ENCODE measurements at places on chromosomes 4 and X.

GRCh38 chr4:93092765-93093164, 735.8 kb upstream of the ATOH1 start:
- no peaks in the 10 kb centered on the region for H3K27me3 ChIP-seq
- DNase-seq = no peak
- H3K4me3 ChIP-seq = no peak overlapping the region

DNA sequence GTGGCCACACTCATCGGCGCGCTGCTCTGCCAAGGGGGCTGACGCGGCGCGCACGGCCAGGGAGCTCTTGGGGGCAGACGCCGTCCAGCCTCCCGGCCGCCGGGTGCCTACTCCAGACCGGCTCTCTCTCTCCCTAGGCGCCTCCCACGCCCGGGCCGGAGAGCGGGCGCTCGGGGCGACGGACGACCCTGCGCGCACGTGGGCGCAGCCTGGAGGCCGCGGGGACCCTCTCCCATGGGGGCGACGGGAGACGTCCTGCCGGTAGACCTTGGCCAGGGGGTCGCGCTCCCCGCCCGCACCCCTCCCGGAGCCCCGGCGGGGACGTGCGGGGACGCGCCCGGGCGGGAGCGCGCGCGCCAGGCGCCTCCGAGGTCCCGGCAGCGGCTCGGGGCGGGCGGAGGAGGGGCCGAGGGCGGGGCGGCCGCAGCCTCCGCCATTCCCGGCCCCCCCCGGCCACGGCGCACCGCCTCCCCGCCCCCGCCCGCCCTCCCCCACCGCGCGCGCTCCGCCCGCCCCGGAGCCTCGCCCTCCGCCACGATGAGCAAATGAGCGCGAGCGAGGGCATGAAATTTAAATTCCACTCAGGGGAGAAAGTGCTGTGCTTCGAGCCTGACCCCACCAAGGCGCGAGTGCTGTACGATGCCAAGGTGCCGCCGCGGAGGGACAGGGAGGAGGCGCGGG, at the start of gene MSL3:
Gene MSL3, plus strand, starts transcription at position 519 of the 681 bp plus-strand sequence. Its CDS starts 27 bp downstream, at position 546.
- peaks cover 34% of the 10 kb centered on the region for H3K36me3 ChIP-seq
- peak within 1 kb of the TSS; percentile 93 for H3K27ac ChIP-seq
- DNase-seq = peak; percentile 76
- H3K27me3 ChIP-seq = peaks cover 39% of the 10 kb centered on the region
- peak within 1 kb of the TSS; percentile 97 for H3K4me3 ChIP-seq

GRCh38 chr4:139919004-139919403, 235.0 kb downstream of the MAML3 start:
- no peaks in the 10 kb centered on the region for H3K36me3 ChIP-seq
- H3K4me1 ChIP-seq = peaks cover 34% of the 10 kb centered on the region
- no peak overlapping the region for H3K4me3 ChIP-seq
- no peaks in the 10 kb centered on the region for H3K27me3 ChIP-seq

DNA sequence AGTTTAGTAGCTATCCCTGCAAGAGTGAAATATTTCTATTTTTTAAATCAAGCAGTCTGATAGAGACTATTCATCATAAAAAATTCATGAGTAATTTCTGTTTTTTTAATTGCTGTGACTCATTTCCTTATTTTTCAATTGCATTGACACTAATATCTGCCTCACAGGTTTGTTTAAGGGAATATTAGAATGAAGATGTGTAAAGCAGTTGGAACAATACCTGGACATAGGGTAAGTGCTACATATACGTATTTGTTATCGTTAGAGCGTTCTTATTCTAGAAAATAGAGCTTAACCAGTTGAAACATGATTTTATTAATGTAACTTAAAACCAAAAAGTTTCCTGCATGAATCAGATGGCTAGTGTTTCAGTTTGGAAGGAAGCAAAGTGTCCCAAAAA, 2211.3 kb downstream of the PCDH7 start:
- no peaks in the 10 kb centered on the region for H3K36me3 ChIP-seq
- no peak overlapping the region for H3K4me3 ChIP-seq
- no peak for DNase-seq
- H3K27me3 ChIP-seq = no peaks in the 10 kb centered on the region
- H3K27ac ChIP-seq = no peak overlapping the region
- no peaks in the 10 kb centered on the region for H3K4me1 ChIP-seq

GRCh38 chr4:83266689-83267088, 17.9 kb downstream of the COQ2 start:
- H3K27me3 ChIP-seq = no peaks in the 10 kb centered on the region
- no peaks in the 10 kb centered on the region for H3K4me1 ChIP-seq
- H3K4me3 ChIP-seq = no peak overlapping the region

- H3K27ac ChIP-seq = no peak overlapping the region
- no peak for DNase-seq
- no peak overlapping the region for H3K4me3 ChIP-seq
- no peaks in the 10 kb centered on the region for H3K36me3 ChIP-seq
These were observed 71.9 kb upstream of the RPS6KA6 start for GRCh38 chrX:84259868-84260267.

- DNase-seq = no peak
- H3K4me3 ChIP-seq = no peak overlapping the region
- no peaks in the 10 kb centered on the region for H3K36me3 ChIP-seq
These were observed 397.4 kb upstream of the RPS6KA3 start for GRCh38 chrX:20664131-20664530.

DNA sequence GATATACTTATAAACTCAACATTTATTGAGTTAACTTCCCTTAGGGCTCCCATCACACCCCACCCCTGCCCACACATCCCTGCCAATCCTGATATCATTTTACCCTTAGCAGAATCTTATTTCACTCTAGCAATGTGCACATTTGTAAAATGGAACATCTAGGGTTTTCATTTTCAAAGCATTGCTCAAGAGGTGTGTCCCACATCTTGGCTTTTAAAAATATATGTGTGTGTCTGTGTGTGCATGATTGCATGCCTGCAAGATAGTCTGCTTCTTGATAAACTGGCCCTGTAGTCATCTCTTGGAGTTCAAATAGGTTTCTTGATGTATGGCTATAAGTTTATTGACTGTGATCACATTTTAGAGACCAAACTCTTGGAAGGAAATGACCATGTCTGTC, 26.4 kb upstream of the EGF start:
- no peaks in the 10 kb centered on the region for H3K36me3 ChIP-seq
- DNase-seq = no peak
- H3K4me1 ChIP-seq = no peaks in the 10 kb centered on the region
- H3K27ac ChIP-seq = no peak overlapping the region

DNA sequence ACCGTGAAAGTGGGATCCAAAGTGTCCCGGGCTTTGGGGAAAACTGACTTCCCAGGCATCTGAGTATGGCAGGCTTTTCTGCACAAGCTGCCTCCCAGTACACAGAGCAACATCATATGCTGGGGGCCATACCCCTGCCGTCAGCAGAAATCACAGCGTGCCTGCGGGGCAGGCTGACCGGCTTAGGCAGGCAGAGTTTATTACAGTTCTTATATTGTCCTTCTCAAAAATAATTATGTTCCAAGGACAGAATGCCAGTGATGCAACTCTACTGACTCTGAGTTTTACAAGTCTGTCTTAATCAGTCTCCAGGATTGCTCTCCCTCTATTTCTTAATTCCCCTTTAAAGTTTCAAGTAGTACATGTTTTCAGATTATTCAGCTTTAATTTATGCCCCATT, 37.0 kb downstream of the IL21 start:
- H3K27me3 ChIP-seq = no peaks in the 10 kb centered on the region
- no peak overlapping the region for H3K4me3 ChIP-seq
- no peaks in the 10 kb centered on the region for H3K4me1 ChIP-seq
- DNase-seq = no peak
- no peaks in the 10 kb centered on the region for H3K36me3 ChIP-seq

DNA sequence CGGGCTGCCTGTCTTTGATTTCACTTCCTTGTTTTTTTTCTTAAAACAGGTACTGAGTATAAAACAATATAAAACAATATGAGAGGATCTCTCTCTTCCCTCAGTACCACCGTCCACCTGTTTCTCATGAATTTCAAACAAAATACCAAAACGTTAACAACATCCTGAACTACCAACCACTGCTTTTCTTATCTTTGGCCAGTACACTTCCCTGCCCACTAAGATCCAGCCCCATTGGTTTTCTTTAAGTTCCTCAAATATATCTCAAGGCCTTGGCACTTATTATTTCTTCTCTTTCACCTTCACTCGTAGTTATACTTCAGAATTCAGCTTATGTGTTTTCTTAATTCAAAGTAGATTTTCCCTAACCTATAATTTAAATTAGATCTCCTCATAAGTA, 370.2 kb upstream of the GRIA3 start:
- no peaks in the 10 kb centered on the region for H3K36me3 ChIP-seq
- H3K4me3 ChIP-seq = no peak overlapping the region
- H3K27me3 ChIP-seq = no peaks in the 10 kb centered on the region
- no peaks in the 10 kb centered on the region for H3K4me1 ChIP-seq

GRCh38 chr4:105417624-105418023, 56.2 kb downstream of the PPA2 start:
- no peak overlapping the region for H3K27ac ChIP-seq
- no peaks in the 10 kb centered on the region for H3K4me1 ChIP-seq
- no peak overlapping the region for H3K4me3 ChIP-seq
- no peak for DNase-seq
- H3K27me3 ChIP-seq = no peaks in the 10 kb centered on the region

DNA sequence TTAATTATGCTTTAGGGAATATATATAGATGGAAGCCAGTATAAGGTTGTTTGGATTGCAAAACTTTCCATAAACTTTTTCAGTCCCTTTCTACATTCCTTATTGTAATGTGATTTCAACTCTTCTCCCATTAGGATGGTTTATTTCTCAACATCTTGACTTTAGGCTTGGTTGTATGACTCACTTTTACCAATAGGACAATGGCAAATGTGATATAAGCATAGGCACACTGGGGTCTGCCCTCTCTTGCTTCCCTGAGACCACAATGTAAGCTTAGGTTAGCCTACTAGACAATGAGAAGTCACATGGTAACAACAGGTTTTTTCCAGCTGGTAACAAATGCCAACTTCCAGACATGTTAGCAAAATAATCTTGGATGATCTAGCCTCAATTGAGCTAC, 163.3 kb upstream of the RBPJ start:
- no peak overlapping the region for H3K4me3 ChIP-seq
- no peaks in the 10 kb centered on the region for H3K27me3 ChIP-seq
- DNase-seq = no peak
- no peaks in the 10 kb centered on the region for H3K36me3 ChIP-seq
- H3K4me1 ChIP-seq = no peaks in the 10 kb centered on the region
- no peak overlapping the region for H3K27ac ChIP-seq

- peak overlapping the region; percentile 33 for H3K27ac ChIP-seq
- peaks cover 6% of the 10 kb centered on the region for H3K4me1 ChIP-seq
- H3K36me3 ChIP-seq = peaks cover 14% of the 10 kb centered on the region
- peak; percentile 25 for DNase-seq
- no peaks in the 10 kb centered on the region for H3K27me3 ChIP-seq
These were observed 951 bp downstream of the SH3BP2 start for GRCh38 chr4:2793586-2794485.

GRCh38 chr4:120691536-120691935, 231.0 kb downstream of the PRDM5 start:
- DNase-seq = no peak
- peaks cover 18% of the 10 kb centered on the region for H3K4me1 ChIP-seq
- no peak overlapping the region for H3K4me3 ChIP-seq
- H3K27ac ChIP-seq = no peak overlapping the region
- no peaks in the 10 kb centered on the region for H3K36me3 ChIP-seq
- no peaks in the 10 kb centered on the region for H3K27me3 ChIP-seq

- H3K4me1 ChIP-seq = no peaks in the 10 kb centered on the region
- H3K27ac ChIP-seq = no peak overlapping the region
- no peak overlapping the region for H3K4me3 ChIP-seq
- no peak for DNase-seq
- peaks cover 10% of the 10 kb centered on the region for H3K27me3 ChIP-seq
These were observed 150.2 kb upstream of the GALNT7 start for GRCh38 chr4:173018446-173018845.

- no peak overlapping the region for H3K27ac ChIP-seq
- no peaks in the 10 kb centered on the region for H3K36me3 ChIP-seq
- no peaks in the 10 kb centered on the region for H3K27me3 ChIP-seq
- H3K4me1 ChIP-seq = peaks cover 22% of the 10 kb centered on the region
These were observed 5.8 kb upstream of the OCIAD2 start for GRCh38 chr4:48912349-48912748.

DNA sequence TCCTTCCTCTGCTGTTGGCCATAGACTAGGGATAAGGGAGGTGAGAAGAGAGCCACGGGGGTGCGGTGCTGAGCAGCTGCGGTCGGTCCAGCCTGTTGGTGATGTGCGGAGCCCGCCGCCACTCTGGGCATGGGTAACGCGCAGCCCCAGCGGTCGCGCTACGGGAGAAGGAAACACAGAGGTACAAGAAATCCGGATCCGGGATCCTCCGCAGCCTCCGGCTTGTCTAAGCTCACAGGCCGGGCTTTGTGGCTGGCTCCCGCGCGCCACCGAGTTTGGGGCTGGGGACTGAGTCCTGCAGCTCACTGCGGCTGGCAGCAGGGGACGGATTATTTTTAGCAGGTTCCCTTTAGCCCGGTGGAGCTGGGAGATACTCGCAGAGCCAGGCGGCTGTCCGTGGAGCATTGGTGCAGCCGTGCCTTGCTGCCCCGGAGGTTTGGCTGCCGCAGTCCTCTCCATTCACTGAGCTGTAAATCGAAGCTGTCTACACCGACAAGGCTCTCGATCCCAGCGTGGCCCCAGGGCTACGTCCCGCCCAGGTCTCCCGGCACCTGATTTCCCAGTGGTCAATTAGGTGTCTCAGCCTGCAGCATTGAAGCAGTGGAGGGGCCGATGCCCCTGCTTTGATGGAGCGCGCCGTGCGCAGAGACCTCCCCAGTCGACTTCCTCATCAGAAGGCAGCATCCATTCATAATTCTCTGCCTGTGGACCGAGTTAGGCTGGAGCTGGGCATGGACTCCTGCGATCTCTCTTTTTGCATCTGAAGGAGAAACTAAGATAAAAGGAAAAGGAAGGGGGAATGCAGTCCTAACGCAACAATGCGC, 81.9 kb upstream of the SCML1 start:
- H3K27me3 ChIP-seq = no peaks in the 10 kb centered on the region
- DNase-seq = no peak
- H3K36me3 ChIP-seq = peaks cover 5% of the 10 kb centered on the region
- H3K27ac ChIP-seq = no peak overlapping the region
- peaks cover 11% of the 10 kb centered on the region for H3K4me1 ChIP-seq
- H3K4me3 ChIP-seq = no peak overlapping the region

DNA sequence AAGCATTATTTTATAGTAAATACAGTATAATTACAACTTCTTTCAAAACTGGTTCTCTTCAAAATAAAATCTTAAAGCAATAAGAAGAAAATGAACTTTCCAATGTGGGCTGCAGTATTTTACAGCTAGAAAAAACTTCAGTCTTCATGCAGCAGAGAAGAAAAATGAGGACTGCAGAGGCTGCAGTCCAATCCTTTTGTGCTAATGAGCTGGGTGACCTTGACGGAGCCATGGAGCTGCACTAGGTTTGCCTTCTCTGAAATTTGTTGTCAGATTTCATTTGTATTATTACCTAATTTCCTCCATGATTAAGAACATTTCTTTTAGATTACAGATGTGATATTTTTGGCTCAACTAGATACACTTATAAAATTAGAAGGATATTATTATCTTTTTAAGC, 245.2 kb upstream of the ADAMTS3 start:
- no peaks in the 10 kb centered on the region for H3K36me3 ChIP-seq
- DNase-seq = no peak
- H3K4me3 ChIP-seq = no peak overlapping the region
- no peaks in the 10 kb centered on the region for H3K27me3 ChIP-seq

- no peak for DNase-seq
- peaks cover 17% of the 10 kb centered on the region for H3K4me1 ChIP-seq
- no peaks in the 10 kb centered on the region for H3K27me3 ChIP-seq
- H3K27ac ChIP-seq = no peak overlapping the region
- peak overlapping the region; percentile 67 for H3K4me3 ChIP-seq
- H3K36me3 ChIP-seq = peaks cover 44% of the 10 kb centered on the region
These were observed 1.8 kb downstream of the PLXNA3 start for GRCh38 chrX:154459832-154460231.
